Epithelial cell of proximal tubule (primary cell): ENCODE measurements at places on chromosomes 3 and 15.

DNA sequence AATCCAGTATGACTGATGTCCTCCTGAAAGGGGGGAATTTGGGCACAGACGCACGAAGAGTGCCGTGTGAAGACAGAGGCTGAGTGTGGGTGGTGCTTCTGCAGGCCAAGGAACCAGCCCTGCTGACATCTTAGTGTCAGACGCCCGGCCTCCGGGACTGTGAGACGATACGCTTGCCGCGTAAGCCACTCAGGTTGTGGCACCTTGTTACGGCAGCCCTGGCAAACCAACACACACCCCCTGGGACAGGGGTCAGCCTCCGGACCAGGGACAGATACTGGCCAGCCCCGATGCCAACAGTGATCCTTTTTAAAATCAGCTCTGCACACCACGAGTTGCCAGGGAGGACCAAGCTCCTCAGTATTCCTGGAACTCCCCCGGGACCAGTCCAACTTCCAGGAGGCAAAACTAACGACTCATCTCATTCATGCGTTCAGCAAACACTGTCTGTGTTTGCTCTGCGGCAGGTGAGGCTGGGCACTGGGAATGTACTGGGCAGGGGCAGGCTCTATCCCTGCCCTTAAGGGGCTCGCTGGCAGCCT is 21.2 kb upstream of the PIGZ start:
- no peak for DNase-seq

- peak; percentile 32 for DNase-seq
Observed at GRCh38 chr3:38805765-38806386, 10.1 kb downstream of the SCN10A start.

DNA sequence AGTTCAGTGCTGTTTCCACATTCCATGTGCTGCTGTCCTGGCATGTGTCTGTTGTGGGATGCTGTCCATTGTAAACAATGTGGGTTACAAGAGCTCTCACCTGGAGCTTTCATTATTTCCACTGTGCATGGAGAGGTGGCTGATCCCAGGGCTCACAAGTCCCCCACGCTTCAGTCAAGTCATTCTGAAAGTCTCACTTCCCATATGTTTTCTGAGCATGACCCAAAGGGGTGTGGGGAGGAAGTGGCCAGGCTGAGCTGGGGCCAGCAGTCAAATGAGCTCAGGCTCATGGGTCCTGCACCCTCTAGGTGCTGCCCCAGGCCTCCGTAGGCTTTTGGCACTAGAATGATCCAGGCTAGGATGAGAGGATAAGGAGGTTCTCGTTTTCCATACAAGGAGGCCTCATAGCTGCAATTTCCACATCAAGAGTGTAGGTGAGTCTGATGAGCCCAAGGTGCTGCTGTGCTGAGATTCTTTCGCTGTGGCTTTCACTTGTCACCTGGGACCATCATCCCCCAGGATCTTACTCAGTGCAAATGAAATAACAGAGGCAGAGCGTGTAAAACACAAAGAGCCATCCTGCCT is 22.0 kb downstream of the STARD5 start:
- no peak for DNase-seq

DNA sequence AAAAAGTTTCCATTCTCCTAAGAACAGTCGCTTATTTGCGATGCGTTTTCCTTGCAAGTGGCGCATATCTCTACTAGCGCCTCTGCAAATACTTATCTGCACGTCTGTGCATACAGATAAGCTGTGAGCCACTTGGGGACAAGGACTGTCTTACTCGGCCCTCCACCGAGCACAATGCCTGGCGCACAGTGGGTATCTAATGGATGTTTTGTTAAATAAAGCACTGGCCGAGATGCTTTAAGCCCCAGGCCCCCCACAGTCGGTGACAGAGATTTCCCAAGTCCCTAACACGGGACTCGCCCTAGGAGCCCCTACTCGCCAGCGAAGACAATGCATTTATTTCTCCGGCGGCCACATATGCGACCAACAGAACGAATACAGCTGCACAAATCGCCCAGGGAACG is 503 bp downstream of the HLTF start:
- no peak for DNase-seq

GRCh38 chr15:93071469-93071936 is 17.5 kb downstream of the RGMA start:
- no peak for DNase-seq

DNA sequence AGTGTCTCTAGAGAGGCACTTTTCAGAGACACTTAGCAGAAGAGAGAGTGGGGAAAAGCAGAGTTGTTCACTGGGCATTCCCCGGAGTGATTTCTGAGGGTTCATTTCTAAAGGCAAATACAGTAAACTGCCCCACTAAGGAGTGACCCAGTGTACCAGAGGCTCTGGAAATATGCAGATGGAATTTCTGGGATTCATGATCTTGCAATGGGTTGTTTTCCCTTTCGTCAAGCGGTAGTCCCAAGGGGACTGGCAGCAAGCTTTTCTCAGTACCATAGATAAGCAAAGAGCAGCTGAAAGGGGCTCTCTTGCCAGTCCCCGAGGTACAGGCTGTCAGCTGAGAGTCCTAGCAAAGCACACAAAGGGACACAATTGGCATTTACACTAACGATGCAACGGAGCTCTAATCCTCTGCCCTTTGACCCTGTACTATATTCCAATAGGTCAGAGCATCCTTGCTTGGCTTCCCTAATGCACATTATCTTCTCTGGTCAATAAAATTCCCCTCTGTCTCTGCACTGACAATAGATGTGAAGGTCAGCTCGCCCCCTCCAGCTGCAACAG is 155.6 kb downstream of the SEMA6D start:
- no peak for DNase-seq

DNA sequence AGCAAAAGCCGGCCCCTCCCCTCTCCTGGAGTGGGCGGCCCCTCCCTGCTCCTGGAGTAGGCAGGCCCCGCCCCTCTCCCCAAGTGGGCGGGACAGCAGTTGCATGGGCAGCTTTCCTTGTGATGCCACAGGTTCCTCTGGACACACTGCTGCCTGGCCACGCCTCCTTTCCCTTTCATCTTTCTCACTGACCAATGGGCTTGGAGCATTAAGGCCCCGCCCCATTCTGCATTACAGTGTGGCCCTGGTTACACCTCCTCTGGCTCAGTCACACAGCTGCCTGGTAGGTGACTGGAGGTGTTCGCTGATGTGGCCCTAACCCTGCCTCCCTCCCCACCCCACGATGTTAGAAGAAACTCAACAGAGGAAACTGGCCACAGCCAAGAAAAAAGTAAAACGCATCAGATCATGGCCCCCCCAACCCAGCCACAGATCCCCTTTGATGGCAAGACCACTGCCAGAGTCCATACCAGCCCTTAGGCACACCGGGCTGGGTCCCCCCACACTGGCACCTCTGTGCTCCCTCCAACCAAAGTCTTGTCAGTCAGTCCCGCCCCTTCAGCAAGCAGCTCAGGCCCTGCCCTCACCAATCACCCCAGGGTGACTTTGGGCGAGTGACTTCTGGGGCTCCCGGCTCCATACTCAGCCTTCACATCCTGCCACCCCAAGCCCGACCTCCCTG is 84.3 kb downstream of the ADAMTS7 start:
- DNase-seq = no peak

DNA sequence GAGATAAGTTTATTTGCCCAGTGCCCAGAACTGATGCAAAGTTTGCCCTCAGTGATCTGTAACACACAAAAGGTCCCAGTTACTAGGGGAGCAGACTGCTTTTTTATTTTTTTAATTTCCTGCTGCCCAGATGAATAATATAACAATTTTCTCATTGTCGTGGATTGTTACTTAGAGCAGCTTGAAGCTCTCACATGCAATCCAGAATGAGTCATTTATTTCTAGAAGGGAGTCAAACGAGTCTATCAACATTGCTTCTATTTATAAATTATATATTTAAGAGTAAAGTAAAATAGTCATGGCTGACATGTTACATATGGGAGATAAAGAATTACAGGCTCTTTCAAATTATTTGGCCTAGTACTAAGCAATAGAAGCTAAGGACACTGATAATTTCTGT is 41.3 kb downstream of the MEIS2 start:
- no peak for DNase-seq

- DNase-seq = no peak
Observed at GRCh38 chr3:45965653-45966052, 22.4 kb downstream of the CXCR6 start.
